Endothelial cell (in vitro differentiated cells): ENCODE measurements at places on chromosomes 11 and 22.

GRCh38 chr11:14258221-14258935 lies 100.6 kb downstream of the RRAS2 start:
- no peak for DNase-seq

DNA sequence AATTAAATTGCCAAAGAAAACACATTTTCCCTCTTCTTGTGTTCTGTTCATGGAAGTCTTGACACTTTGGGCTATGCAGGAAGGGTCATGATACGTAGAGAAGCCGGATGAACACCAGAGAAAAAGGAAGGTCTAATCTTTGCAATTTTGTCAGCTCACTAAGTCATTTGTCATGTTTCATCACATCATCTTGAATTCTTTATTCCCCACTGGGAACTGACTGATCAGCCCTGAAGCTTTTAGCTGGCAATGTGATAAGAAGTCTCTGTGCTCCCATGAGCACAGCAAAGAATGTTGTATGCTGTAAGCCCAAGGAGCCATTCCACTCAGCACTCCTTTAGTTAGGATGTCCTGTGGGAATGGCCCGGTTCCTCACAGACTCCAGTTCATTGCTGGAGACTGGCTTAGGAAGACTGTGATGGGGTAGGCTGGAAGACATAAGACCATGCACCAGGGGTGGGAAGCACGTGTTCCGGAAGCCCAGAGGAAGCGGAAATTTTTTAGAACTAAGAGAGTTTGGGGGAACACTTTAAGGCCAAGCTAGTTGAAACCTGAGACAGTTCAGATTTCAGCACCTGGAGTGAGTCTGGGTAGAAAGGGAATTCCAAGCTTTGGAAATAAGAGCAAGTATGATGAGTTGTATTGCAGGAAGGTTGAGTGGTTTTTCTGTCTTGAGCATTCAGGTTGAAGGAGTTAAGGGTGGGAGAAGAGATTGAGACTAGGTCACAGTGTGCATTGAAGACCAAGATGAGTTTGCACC lies 306.7 kb upstream of the MTNR1B start:
- no peak for DNase-seq

GRCh38 chr22:24517446-24517845 lies 22.3 kb downstream of the UPB1 start:
- DNase-seq = no peak

DNA sequence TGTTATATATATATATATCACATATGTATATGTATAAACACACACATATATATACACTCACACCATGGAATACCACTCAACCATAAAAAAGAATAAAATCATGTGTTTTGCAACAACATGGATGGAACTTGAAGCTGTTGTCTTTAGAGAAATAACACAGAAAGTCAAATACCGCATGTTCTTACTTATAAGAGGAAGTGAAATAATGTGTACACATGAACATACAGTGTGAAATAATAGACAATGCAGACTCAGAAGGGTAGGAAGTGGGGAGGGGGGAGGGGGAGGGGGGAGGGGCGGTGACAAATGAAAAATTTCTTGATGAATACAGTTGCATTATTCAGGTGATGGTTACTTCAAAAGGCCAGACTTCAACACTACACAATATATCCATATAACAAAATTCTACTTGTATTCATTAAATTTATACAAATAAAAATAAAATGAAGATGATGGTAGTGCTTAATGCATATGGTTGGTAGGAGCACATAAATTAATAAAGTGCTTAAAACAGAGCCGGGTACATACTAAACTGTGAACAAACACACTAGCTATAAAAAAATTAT lies 5.8 kb upstream of the OR5B2 start:
- DNase-seq = no peak

DNA sequence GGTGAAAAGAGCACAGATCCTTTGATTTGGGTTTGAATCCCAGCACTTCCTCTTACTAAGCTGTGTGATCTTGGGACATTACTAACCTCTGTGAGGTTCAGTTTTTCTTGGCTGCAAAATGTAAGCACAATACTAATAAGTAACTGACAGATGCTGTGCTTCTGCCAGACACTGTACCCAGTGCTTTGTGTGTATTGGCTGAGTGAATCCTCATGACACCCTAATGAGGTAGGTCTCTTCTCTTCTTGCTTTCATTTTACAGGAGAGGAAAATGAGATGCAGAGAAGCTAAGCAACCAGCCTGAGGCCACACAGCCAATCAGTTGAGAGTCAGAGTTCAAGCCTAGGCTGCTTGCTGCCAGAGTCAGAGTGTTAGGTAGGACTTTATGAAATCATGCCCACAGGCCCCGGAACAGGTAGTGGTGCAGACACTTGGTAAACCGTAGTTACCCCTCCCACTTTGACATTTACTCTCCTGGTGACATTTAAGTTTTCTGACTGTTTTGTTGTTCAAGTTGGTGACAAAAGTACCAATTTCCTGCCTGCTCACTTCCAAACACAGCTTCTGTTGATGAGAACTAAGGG lies 21.2 kb downstream of the PTPRJ start:
- no peak for DNase-seq

- DNase-seq = peak; percentile 65
Measured at GRCh38 chr11:108498046-108498815, at the start of gene POGLUT3. Gene POGLUT3, minus strand, starts transcription at chr11:108498384. Its CDS starts 18 bp downstream, at chr11:108498366.

DNA sequence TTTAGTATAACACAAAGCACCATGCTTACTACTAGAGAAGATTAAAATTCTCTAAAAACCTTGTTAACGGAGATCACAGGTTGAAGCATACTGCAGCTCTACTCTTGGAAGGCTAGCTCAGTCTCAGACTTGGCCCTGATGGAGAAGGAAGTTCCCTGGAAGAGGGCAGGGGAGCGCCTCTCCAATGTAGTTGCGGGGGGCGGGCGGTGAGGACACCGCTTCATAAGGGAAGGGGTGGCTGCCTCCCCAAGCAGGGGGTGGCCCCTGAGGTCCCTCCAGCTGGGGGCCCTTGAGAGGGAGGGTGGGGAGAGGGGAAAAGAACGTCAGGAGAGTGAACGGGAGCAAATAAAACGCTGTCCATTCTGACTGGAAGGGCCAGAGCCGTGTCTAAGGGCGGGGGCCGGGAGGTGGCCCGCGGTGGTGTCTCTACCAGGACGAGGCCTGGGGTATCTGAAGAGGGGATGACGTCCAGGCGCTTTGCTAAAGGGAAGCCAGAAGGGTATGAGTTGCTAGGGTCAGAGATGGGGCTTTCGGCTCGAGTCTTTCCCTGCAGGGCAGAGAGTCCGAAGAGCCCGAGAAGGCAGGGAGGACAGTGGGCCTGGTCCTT lies 553 bp upstream of the USP47 start:
- no peak for DNase-seq

GRCh38 chr11:64096835-64097234 lies 61.1 kb downstream of the FLRT1 start:
- no peak for DNase-seq

DNA sequence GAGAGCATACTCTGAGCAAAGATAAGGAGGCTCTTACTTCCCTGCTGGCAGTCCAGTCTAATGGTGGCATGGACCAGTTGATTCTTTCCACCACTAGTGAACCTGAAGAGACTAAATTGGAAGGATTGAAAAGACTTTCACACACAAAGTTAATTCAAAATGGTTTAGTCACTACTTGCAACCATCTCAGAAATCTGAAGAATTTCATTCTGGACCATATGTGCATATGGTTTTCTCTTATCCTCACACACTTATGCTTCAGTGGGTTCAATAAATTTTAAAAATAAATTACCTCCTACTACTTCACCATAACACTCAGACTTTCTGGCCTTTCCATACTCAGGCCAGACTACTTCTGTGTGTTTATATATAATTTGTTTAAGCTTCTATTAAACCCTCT lies 44.7 kb downstream of the CADM1 start:
- no peak for DNase-seq

DNA sequence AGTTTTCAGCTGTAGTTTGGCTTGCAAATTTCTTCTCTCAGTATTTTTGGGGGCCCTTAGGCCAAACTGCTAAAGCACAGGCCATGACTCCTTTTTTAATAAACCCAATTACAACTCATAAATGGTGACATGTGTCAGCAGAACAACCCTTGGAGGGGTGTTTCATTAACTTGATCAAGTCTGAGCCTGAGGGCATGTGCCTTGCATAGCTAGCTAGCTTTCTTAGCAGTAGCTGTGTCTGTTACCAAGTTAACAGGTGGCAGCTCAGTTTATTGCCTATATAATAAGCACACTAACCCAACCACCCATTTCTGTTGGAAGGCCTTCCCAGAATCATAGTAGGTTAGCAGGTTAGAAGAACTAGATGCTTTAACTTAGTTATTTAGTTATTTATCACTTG lies 950.3 kb upstream of the CCDC90B start:
- DNase-seq = no peak

- no peak for DNase-seq
Measured at GRCh38 chr11:61024938-61025820, 53.7 kb downstream of the CD6 start.

DNA sequence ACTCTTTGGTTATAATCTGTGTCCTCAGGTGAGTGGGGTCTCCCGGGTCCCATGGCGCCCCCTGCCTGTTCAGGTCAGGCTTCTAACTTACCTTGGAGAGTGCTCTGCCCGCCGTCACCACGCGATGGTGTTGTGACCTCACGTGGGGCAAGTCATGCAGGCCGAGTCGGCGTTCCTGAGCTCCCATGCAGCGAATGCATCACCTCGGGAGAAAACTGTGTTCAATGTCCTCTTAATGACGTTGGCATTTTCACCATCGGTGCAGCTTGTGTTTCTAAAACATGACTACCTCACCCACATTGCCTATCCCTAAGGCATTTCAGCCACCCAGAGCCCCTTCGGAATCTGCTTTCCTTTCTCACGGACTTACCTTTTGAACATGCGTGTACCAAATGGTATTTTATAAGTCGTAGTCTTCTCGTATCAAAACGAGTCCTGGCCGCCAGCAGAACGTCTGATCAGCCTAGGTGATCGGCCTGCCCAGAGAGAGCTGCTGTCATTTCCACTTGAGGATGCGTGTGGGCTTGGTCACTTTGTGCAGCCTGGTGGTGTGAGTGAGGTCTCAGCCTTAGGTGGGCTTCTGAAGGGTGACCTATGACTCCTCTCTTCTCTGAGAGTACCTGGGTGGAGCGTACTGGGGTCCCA lies 64.8 kb downstream of the TBC1D22A start:
- DNase-seq = peak; percentile 54

DNA sequence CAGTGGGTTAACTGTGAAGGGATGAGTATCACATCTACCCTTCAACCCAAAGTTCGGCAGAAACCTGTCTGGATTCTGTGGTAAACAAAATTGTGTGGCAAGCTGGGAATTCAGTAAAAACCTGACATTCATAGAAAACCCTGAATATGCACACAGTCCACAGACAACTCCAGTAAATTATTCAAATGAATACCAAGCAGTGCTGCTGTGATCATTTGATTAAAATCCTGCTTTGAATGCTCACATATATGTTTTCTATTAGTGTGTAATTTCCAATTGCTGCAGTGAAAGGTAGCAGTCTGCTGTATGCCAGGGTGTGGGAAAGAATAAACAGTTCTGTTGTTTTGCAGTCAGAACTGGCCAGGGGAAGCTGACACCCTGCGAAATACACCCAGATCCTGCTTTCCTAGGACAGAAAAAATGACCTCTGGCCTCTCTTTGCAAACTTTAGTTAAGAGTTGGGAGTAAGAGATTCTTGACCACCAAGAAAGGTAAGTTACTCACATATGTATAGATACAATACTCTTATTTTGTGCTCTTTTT lies 217.8 kb downstream of the FAM76B start:
- DNase-seq = no peak

DNA sequence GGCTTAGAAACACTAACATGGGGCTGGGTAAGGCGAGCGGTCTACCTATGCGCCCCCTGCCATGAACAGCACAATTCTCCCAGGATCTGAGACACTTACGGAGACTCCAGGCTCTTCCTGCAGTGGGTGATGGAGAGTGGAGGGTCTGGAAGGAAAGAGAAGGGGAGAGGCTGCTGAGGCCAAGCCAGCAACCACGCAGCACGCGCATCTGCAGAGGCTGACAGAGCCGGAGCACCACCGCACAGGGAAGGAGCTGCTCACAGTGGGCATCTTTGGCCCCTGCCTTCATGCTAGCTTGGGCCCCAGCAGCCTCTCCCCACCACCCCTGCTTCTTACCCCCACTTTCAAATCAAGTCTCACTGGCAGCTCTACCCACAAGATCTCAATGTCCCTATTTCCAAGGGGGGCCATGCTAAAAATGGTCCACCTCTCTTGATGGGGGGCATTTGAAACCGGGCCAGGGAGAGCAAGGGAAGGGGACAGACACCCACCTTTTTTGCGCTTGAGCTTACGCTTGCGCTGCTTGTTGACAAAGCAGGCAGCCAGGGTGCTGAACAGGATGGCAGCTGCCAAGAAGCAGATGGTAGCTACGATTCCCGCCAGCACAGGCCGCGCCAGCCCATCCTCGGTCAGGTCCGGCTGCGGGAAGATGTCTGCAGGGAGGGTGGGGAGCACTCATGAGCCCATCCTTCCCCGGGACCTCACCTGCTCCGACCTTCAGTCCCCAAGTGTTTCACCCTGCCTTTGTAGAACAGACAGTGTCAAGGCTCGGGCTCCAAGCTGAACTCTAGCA lies 34.5 kb downstream of the IGSF9B start:
- DNase-seq = no peak

DNA sequence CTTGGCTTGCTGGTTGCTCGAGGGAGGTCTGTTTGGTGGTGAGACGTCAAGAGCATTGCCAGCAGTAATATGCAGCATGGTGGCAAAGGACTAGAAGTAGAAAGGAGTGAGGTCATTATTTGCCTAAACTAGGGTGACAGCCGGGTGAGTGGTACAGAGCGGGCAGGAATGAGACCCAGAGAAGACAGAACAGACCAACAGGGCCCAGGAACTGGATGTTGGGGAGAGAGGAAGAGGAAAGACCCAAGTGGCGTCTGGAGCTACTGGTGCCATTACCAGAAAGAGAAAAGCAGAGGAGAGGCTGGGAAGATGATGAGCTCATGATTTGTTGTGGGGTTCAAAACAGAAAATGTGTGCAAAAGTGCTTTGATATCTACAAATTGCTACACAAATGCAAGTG lies 158.7 kb downstream of the ENTHD1 start:
- no peak for DNase-seq

- no peak for DNase-seq
Measured at GRCh38 chr11:77151804-77152509, 23.9 kb downstream of the MYO7A start.

GRCh38 chr11:72328366-72329224 lies 84.6 kb upstream of the PHOX2A start:
- DNase-seq = no peak

DNA sequence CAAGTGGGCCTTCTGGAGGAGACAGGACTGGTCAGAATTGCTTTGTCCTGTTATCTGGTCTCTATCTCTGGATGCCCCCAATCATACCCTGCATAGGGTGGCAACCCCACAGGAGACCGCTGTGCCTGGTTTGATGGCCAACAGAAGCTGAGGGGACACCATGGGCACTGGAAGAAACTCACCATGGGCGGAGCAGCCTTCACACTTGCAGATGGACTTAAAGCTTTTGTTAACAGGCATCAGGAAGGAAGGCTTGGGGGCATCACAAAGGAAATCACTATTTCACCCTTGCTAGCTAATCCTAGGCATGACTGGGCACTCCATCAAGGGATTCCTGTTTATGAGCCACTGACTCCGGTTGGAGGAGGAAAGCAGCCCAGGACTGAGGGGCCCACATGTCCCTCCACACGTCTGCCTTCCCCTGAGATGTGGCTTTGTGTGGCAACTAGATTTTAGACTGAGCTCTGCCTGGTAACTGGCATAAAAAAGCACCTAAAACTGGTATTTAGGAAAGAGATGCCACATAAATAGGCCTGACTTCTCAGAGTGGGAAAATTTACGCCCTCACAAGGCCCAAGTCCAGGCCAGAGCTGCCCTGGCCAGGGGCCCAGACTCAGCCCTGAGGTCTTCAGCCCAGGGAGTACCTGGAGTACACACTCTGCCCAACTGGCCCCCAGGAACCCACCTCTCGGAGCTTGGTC lies 57.0 kb upstream of the LYVE1 start:
- no peak for DNase-seq
